ENCODE measurements at places on chromosomes 13 and 19.

- no peak for DNase-seq
These were observed 164.6 kb downstream of the KLF5 start for GRCh38 chr13:73223372-73223781.

GRCh38 chr19:23436944-23437343 is 41.7 kb upstream of the ZNF91 start:
- DNase-seq: no peak

- no peak for DNase-seq
These were observed 1.1 kb downstream of the NAXD start for GRCh38 chr13:110616103-110617101.

DNA sequence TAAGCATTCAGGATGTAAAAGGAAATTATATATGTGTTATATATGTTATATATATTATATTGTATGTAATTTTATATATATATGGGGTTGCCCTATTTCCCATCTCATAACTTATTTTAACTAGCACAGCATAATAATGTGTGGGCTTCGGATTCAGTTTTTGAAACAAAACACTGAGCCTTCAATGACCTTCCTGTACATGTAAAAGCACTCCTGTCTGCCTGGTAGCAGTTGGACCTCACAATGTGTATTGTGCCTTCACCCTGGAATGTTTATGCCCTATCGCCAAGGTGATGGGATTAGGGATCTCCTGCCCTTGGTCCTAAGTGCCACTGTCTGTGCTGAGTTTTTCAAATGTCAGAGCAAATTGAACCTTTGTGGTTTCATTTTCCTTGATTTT is 968.8 kb downstream of the TUBA3C start:
- DNase-seq: no peak

DNA sequence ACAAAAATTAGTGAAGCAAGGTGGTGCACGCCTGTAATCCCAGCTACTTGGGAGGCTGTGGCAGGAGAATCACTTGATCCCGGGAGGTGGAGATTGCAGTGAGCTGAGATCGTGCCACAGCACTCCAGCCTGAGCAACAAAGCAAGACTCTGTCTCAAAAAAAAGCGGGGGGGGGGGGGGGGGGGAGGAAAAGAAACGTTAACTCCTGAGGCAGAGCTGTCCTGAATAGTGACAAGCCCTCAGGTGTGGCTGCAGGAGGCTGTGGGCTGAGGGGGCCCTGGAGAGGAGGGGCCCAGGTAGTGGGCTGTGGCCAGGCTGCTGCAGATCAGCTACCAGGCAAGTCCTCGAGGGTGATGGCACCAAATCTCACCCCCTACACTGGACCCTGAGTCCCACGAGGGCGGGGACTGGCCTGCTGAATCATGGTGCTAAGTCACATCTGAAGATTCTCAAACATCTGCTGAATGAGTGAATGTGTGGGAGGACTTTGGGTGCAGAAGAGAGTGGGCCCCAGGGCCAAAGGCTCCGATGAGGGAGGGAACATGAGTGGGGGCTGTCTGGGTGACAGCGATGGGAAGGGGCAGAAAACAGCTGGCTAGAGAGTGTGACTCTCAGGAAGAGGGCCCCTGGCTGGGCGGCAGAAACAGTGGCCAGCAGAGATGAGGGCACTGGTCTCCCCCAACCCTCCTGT is 24.6 kb upstream of the ATP1A3 start:
- no peak for DNase-seq

GRCh38 chr13:43238341-43239083 is 215.1 kb downstream of the DNAJC15 start:
- DNase-seq: no peak

GRCh38 chr13:79044415-79044814 is 361.6 kb downstream of the RBM26 start:
- DNase-seq: no peak

- no peak for DNase-seq
These were observed 304.4 kb downstream of the SUCLA2 start for GRCh38 chr13:47696674-47697073.
